ENCODE measurements at places on chromosomes 12 and 14.

DNA sequence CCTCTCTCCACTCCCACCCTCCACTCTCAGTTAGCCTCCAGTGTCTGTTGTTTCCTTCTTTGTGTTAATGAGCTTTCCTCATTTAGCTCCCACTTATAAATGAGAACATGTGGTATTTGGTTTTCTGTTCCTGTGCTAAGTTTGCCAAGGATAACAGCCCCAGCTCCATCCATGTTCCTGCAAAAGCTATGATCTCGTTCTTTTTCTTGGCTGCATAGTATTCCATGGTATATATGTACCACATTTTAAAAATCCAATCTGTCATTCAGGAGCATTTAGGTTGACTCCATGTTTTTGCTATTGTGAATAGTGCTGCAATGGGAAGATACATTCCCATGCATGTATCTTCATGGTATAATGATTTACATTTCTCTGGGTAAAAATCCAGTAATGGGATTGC is 2.8 kb upstream of the WASHC4 start:
- DNase-seq: no peak

DNA sequence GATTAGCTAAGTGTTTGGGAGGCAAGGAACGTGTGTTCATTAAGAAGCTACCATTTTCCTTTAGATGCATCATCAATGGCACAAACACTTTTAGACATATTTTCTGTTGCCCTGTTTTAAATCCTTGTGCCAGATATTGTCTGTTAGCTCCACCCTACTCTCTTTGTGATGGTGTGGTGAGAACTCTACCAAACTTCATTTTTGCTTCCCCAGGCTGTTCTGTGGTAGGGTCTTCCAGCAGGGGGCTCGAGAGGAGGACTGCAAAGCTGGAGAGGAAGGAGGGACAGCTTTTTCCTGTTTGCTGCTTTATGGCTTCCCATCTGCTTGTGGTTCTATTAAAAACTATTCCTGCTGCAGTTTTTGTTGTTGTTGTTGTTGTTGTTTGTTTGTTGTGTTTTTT is 23.8 kb upstream of the STRAP start:
- DNase-seq: no peak

- DNase-seq: no peak
Observed at GRCh38 chr12:54006559-54007220, 2.1 kb upstream of the HOXC8 start.

GRCh38 chr12:118061011-118061872 is at the start of gene WSB2:
TSS of gene WSB2 (minus strand) at chr12:118061179. CDS start at chr12:118061048, 131 bp downstream.
- DNase-seq: no peak

GRCh38 chr12:131151558-131152345 is 198.0 kb downstream of the ADGRD1 start:
- no peak for DNase-seq

DNA sequence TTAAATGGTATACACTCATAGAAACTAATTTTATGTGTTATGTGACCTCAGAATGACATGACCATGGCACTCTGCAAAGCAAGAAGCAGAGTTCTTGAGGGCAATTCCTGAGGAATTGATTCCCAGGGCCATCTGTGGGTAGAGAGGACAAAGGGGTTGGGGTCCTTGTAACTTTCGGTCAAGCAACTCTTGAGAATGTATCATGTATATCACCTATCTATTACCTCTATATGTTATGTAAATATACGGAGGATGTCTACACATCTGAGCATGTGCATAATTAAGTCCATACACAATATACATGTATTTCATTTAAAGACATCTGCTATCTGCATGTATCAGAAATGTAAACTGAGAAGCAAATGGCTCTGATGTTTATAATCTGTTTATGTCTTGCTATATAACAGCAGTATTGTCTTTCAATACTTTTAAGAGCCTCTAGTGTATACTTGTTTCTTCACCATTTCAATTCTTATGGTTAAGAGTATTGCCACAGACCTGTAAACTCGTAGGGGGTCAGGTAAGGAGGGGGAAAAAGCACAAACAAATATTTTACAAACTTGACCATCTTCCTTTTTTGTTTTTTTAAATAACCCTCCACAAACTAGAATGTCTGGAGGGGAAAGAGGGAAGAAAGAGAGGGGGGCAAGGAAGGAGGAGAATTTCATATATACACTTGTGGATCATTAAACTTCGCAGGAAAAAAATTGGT is 4.5 kb downstream of the FOXA1 start:
- no peak for DNase-seq

DNA sequence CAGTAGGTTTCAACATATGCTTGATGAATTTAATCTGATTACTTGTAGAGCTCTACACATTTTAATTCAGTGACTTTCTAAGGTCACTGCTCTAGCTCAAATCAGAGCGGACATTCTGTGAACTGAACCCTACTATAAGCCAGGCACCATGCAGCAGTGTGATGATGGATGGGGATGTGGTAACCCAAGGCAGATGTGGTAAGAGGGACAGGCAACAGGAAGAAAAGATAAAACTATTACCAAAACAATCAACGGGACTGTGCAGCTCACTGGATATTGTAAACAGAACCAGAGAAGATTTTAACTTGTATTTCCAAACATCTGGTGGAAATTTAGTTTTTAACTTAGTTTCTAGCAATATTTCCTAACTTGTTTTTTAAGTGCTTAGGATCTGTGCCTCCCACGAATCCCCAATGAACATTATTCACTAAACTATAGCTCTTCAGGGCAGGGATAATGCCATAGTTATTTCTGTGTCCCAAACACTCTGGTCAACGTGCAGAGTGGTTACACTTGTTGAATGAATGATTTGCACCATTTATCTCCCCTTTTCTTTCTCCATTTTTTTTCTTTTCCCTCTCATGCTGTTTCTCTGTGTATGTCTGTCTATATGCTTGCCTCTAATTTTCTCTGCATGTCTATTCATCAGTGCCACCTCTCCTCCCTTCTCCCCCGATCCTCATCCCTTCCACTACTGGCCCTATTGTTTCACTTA is 3.0 kb downstream of the ERO1A start:
- no peak for DNase-seq

GRCh38 chr12:49962861-49963765 is 1.4 kb downstream of the AQP5 start:
- no peak for DNase-seq

DNA sequence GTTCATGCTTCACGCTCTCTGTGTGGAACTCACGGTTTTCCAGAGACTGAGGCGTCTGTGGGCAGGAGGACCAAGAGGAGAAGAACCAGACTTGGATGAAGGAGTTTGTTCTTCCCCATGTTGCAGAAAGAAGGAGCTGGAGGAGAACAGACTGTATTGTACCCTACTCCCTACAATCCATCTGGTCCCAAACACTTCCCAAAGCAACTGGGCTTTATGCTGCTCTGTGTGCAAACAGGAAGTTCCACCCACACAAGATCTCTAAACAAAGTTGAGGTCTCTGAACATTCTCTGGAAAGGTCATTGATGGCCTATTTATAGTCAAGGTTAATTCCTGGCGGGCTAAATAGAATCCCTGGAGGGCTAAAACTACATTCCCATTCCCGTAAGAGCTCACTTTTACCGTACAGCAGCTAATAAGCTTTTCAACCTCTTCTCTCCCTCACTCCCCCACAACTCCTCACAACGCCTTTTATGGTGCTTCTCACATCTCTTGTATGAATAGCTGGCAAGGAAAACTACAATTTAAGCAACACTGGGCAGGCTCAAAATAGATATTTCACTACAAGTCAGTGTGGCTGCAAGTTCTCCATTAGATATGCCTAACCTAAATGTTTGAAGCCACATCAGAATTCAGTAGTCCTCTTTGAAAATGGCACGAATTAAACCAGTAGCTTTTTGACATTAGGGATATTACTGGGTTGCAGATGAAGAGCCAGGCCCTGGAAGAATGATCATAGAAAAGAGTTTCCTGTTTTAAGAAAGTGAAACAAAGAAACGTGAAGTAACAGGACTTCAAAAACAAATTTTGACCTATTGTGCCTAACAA is at the start of gene A2M:
Gene A2M (minus strand): TSS at position 189 of the 829 bp plus-strand sequence. CDS start 70 bp downstream, at position 119.
- DNase-seq: peak; percentile 7

All from stromal cell of bone marrow (primary cell).